Esophagus squamous epithelium (tissue), 5 donors: ENCODE measurements at places on chromosomes 2 and 18.

- DNase-seq, result no peak
These were observed 16.1 kb downstream of the ADAM17 start for GRCh38 chr2:9539531-9539930.

- DNase-seq, result no peak
These were observed 48.7 kb downstream of the IL1RL2 start for GRCh38 chr2:102235491-102235890.

GRCh38 chr2:178119179-178119922 lies 7.1 kb downstream of the RBM45 start:
- no peak for DNase-seq

GRCh38 chr2:68127358-68128242 lies 30.1 kb upstream of the PNO1 start:
- DNase-seq, result no peak

GRCh38 chr2:109069331-109070194 lies 59.4 kb upstream of the SH3RF3 start:
- DNase-seq, result no peak

GRCh38 chr18:42640160-42640559 lies 475.3 kb downstream of the RIT2 start:
- no peak for DNase-seq

GRCh38 chr18:79509536-79509930 lies 113.8 kb downstream of the NFATC1 start:
- no peak for DNase-seq

GRCh38 chr2:74834792-74835755 lies 1.1 kb downstream of the HK2 start:
- no peak for DNase-seq

GRCh38 chr2:23545811-23546210 lies 160.8 kb downstream of the KLHL29 start:
- no peak for DNase-seq

DNA sequence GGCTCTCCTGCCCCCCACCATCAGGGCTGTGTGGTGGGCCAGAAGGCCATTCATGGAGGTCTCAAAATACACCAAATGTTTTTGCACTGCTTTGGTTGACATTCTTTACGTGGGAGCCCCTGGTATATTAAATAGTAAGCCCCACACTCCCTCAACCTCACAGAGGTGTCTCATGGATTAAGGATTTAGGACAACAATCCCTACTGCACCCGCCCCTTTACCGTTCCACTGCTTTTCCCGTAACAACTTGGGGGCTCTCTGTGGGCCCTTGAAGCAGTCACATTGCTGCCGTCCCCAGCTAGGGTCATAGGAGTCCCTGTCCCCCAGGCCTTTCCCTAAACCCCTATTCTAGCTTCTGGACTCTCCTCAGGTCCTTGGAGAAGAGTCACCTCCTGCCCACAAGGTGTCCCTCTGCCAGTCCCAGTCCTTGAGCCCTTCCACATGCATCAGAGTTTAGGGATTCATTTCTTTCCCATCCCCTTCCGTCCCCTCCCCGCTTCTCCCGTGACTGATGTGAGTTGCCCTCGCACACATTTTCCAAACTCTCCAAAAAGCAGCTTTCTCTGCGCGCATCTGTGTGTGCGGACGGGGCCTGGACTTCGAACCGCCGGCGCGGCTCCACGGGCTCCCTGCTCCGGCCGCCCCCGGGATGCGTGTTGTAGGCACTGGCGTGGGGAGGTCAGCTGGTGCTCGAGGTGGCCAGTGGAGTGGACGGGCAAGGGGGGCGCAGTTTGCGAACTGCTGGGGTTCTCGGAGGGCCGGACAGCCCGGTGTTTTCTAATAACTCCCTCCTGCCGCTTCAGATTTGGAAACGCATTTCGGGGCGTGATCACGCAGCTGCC lies 84.8 kb downstream of the LYPD1 start:
- DNase-seq, result no peak

DNA sequence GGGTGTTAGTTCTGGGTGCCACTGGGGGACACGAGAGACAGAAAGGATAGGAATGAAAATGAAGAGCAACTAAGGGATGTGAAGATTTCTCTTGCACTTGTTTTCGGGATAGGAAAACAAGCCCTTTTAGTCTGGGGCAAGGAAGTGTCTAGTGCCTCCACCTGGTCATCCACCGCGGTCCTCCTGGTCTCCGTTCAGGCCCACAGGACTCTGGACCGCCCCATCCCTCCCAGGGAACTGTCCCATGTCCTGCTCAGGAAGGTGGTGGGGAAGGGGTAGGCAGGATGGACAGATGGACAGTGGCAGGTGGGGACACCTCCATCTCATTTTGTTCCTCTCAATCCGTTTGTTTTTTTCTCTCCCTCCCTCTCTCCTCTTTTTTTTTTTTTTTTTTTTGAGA lies 45.9 kb downstream of the AGAP1 start:
- no peak for DNase-seq

DNA sequence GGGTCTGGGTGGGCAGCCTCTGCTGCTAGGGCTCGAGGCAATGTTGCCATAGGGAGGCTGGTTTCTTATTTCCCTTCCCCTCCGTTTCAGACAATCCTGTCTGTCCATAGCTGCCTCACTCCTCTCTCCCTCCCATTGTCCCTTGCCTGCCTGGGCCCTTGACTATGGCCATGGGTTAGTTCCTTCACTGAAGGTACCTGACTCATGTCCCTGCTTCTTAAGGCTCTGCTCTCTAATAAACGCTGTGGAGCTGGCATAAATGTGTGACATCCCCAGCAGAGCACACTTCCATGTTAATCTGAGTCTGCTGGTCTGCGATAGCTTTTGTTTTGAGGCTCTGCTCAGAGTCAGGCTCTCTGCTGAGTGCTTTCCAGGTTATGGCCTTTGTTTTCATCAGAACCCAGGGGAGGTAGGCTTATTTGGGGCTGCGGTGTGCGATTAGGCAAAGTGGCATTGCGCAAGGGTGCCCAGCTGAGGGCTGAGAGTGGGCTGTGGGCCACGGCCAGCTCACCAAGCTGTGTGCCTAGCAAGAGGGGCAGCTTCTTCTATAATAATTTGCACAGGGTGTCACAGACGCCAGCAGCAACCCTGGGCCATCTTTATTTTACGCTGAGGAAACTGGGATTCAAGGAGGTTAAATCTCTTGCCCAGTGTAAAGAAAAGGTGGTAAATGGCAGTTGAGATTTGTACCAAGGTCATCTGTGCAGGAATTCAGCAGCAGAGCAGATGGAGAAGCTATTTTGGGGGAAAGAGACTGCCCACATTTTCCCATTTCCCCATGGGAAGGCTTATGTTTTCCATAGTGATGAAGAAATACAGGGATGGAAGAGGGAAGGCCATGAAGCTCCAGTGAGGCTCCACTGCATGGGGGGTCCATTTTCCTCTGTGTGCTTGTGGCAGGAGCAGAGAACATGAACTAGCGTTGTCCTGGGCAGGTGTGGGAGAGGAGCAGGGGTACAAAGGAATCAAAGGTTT lies 25.6 kb downstream of the MRPL33 start:
- DNase-seq, result no peak

DNA sequence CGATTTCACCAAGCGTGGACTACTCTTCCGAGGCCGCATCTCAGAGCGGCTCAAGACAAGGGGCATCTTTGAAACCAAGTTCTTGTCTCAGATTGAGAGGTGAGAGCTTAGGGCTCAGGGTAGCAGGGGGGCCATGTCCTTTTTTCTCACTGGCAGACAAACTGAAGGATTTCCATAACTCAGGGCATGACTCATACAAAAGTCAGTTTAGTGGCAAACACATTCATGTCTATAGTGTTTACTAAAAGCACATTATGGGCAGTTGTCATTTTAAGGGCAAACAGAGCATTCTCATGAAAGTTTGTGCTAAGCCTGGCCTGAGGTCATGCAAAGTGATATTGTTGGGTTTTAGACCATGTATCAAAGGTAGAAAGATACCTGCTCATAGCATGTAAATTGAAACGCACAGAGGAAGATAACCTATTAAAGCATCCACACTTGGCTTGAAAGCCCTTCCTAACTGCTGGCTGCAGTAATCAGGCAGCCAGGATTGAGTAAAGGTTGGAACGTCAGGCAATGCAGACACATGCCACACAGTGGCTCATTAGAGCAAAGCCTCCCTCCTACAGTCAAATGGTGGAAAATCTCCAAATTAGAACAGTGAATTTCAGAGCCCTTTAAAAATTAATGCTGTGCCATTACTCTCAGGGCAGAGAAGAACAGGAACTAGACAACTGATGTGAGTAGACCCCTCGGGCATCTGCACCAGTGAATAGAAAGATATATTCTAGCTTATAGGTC lies 54.2 kb downstream of the HK2 start:
- no peak for DNase-seq

- no peak for DNase-seq
These were observed 783.2 kb upstream of the CDH2 start for GRCh38 chr18:28960146-28960545.

- DNase-seq, result no peak
These were observed 207.7 kb downstream of the BCL2 start for GRCh38 chr18:63111671-63112402.

DNA sequence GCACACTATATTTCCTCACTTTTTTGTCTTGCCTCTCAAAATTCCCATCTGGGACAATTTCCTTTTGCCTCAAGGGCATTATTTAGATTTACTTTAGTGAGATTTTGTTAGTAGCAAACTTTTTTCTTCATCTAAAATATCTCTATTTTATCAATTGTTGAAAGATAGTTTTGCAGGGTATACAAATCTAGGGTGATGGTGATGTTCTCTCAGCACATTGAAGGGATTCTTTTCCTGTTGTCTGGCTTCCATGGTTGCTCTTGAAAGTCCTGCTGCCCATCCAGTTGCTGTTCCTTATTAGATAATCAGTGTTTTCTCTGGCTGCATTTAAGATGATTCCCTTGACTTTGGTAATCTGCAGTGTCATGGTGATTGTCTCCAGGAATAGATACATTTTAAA lies 48.1 kb downstream of the NPAS2 start:
- DNase-seq, result no peak

GRCh38 chr2:173898178-173898668 lies 67.0 kb downstream of the SP3 start:
- DNase-seq, result no peak

DNA sequence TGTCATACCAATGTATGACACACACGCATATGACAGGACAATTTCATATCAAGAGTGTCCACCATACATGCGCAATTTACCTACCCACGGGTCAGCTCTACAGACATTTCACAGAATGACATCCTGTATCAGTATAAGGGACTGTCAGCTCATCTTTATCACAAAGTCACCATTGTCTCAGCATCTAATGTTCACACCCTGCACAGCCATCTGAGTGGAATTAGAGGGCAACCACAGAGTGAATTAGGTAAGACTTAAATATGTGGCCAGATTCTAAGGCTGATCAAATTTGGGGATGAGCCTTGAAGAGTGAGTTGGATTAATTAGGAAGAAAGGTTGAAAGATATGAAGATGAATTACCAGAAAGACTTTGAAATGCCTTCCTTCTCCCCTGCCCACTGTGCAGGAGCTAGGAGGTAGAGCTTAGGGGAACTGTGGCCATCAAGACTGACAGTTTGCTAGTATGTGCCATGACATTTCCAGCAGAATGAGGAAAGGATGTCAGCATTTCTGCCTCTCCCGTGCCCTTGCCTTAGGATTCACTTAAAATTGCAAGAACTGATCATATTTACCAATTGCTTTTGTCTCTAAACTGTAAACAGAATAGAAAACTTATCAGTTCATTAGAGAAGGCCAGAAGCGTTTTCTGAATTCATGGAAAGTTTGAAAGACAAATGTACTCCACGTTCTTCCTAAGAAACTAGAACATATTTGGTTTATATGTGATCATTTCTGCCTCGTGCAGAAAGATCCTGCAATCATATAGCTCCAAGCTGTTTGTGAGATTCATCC lies 121.1 kb downstream of the DDX1 start:
- no peak for DNase-seq

DNA sequence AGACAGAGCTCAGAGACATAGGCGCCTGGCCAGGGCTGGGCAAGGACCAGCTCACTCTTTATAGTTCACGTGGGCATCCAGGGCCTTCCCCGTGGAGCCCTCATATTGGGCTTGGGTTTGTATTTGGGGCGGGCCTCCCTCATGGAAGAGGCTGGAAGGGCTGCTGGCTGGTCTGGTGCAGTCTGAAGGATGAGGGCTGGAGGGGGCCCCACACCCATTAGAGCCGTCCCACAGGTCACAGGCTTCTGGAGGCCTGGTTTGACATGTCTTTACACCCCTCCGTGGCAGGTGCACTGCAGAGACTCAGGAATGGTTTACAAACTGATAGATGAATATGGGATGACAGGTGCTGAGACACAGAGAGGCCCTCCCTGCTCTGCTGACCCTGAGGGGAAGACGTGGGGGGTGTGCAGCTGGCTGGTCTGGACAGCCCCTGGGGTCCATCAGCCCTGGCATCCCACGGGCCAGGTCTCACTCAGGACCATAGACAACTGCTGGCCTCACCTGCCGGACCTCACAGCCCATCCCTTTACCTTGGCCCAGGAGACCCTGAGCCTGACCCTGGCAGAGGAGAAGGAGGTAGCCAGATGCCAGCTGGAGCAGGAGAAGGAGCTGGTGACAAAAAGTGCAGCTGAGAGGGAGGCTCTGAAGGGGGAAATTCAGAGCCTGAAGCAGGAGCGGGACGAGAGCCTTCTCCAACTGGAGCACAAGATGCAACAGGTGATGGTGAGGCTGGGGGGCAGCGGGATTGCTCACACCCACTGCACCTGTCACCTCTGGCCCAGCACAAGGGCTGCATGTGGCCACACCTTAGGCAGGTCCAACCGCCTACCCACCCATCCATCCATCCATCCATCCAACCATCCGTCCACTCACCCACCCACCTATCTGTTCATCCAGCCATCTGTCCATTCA lies 43.9 kb downstream of the CROCC2 start:
- no peak for DNase-seq

DNA sequence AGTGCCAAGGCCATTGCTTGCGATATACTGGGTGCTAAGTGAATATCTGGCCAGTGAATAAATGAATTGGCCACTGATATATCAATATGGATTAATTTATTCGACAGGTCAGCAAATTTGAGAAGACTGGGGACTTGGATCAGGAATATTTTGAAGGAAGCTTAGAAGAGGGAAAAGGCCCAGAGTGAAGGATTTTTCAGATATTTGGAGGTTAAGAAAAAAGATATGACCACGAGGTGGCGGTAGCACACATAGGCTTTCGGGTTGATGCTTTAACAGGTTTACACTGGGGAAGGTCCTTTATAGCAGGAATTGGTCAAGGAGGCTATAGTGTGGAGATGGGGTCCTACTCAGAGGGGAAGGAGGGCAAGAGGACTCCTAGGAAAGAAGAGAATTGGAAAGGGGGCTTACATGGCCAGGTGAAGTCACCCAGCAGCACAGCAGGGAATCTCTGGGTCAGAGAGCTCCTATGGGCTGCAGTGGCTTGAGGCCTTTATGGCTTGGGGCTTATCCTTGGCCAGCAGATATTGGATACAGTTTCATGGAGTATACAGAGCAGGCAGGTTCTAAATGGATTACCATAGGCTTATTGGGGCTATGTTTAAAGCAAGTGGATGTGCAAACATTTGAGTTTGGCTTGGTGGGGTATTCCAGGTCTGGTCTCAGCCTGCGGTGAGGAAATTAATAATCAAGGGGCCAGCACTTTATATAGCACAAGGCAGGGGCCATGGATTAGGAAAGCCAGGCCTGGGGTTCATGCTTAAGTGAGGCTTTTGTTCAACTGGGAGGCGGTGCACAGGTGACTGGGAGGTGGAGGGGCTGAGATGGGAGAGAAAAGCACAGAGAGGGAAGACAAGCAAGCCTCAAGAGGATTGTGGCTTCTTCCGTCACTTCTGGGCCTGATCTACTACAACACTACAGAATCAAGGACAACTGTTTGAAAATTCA lies 9.7 kb downstream of the IL1RN start:
- DNase-seq, result no peak

GRCh38 chr18:74284980-74285355 lies 6.8 kb downstream of the CYB5A start:
- DNase-seq, result no peak
